DMS79 treated with DMSO at 0.1 percent for 48 hours (cell line): ENCODE measurements at places on chromosomes 11 and 22.

DNA sequence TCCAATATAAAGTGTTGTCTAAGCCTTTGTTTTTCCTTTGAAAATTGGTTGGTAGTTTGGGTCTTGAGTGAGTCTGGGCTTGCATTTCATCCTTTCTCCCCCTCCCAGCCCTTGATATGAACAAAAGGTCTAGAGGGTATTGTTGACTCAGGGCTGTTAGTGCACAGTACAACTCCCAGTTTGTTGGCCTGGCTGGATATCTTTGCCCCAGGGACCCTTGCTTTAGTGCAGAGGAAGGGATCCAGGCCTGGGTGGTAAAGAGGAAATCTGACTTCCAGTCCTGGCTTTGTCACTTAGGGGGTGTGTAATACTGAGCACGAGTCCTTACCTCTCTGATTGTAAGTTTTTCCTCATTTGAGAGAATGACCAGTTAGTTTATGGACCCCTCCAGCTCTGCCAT lies 330.4 kb downstream of the TMEM135 start:
- DNase-seq = no peak

DNA sequence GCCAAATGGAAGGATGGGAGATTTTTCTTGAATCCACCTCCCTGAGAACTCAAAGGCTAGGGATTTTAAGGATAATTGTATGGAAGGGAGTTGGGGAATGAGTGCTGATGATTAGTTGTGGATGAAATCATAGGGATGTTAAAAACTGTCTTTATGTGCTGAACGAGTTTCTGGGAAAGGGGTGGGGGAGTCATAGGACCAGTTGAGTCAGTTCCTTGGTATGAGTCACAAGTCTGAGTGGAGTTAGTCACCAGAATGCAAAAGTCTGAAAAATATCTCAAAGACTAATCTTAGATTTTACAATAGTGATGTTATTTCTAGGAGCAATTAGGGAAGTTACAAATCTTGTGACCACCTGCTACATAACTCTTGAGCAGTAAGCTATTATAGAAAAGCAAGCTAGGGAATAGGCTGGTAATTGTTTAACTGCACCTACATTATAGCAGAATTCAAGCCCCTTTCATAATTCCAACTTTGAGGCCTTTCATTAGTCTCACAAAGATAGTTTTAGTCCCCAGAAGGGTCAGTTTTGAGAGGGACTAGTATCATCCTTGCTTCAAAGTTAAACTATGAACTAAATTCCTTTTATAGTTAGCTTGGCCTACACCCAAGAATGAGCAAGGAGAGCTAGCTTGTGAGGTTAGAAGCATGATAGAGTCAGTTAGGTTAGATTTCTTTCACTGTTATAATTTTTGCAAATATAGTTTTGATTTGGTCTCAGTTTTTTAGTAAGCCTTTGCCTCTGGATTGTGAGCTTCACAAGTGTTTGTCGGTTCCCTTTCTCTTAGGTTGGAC lies 668.0 kb downstream of the ETS1 start:
- no peak for DNase-seq

- DNase-seq = no peak
These were observed 6.2 kb upstream of the SPI1 start for GRCh38 chr11:47384498-47384897.

DNA sequence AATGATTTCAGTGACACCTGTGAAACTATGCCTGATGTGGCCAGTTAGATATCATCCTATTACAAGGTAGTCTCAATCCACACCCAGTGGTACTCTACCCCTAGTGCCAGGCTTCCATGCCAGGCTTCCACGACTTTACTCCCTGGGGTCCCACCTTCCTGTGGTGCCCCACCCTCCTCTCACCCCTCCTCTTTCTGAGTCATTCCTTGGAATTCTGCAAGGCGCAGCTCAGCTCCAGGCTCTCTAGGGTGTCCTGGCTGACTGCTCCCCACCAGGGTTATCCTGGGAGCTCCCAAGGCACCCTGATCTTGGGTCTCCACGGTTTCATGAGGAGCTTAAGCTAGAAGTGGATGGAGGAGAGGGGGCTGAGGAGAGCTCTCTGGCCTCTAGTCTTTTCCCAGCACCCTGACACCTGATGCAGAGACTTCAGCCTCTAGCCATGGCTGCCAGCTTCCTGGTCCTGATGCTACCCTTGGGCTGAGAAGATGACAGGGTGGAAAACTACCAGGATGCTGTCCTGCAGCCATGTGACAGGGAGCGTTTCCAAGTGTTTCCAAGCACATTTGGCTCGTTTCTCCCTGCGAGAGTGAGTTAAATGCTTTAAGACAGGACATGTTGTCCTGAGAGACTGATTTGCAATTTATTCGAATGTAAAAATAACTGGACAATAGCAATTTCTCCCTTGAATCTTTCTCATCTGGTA lies 1461.2 kb downstream of the TBC1D22A start:
- DNase-seq = no peak

DNA sequence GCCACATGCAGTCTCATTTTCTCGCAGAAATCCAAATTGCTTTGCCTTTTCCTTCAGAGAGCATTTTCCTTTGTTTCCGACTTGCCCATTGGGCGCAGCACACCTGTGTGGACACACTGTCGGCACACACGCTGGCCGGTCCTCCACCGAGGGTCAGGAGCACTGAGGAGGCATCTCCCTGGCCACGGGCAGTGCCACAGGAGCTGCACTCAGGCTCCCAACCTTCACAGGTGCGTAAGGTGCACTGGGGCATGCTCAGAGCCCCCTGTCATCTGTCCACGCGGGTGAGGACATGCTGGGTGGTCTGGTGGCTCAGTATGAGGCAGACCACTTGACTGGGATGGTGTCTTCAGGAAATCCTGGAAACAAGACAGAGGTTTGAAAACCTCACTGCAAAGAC lies 779.1 kb downstream of the BRD1 start:
- DNase-seq = no peak

- no peak for DNase-seq
These were observed 11.5 kb downstream of the P2RX3 start for GRCh38 chr11:57349491-57350274.
